T-helper 2 cell (primary cell): ENCODE measurements at places on chromosomes 5 and 9.

DNA sequence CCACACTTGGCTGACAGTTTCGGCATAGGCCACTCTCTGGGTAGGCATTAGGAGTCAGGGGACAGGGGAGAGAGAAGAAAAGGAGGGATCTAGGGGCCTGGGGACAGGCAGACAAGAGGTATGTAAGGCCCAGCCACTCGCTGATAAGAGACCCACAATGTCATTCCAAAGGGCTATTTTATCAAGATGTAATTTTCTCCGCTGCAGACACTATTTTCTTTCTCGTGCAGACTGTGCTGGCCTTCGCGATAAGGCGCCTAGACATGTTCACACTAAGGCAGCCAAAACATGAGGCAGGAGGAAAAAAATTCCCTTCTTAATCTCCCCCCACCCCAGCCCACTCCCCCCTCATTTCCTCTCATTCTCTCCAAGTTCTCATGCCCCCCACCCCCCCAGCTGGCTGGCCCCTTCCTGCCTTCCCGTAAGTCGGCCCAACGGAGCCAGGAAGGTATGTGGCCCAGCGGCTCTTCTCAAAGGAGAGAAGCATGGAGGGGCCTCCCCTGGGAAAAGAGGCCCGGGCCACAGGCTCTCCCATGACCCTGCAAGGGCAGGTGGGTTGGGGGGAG is 44.9 kb upstream of the SYNPO start:
- DNase-seq, result no peak

- DNase-seq, result no peak
Observed at GRCh38 chr9:3495855-3496254, 29.9 kb downstream of the RFX3 start.

DNA sequence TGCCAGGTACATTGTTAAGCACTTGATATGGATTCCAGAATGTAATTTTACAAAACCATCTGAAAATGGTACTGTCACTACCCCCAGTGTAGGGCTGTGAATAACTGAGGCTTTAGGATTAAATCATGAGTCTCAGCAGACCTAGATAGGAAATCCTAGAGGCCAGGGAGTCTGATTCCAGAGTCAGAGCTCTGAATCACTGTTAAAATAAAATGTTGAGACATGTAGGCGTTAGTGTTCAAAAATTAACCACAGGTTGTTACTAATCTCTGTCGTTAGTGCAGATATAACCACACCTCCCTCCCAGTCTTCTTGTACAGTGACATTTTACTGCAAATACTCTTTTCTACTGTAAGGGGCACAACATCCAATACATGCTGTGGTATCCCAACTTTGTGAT is 1828.8 kb downstream of the MAT2B start:
- no peak for DNase-seq

DNA sequence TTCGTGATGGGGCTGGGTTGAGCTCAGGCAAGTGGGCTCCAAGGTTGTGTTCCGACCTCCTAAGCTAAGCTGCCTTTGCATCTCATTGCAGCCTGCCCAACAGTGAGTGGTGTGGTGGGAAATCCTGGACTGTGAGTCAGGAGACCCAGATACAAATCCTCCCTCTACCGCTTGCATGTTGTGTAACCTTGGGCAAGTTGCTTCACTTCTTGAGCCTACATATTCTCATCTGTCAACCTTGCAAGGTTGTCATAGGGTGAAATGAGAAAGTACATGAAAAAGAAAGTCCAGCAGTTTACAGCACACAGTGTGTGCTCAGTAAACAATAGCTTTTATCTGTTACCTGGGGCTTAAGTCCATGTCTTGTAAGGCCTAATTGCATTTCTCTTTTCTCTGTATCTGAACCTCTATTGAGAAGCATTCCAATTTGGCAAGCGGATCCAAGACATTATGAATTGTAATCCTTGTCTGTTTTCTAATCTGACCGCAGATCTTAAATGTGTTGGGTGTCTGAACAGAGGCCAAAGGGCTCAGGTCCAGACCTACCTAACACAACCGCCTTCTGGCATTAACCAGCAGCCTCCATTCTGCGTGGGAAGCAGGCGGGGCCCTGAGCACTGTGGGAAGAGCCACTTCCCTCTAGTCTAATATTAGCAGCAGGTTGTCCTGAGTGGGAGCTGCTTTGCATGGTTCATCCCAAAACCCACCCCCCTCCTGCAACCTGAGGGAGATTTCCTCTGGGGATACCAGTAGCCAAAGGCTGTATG is 1.8 kb upstream of the GALNT12 start:
- DNase-seq, result no peak

GRCh38 chr5:53362521-53362941 is 117.9 kb upstream of the FST start:
- DNase-seq, result no peak

DNA sequence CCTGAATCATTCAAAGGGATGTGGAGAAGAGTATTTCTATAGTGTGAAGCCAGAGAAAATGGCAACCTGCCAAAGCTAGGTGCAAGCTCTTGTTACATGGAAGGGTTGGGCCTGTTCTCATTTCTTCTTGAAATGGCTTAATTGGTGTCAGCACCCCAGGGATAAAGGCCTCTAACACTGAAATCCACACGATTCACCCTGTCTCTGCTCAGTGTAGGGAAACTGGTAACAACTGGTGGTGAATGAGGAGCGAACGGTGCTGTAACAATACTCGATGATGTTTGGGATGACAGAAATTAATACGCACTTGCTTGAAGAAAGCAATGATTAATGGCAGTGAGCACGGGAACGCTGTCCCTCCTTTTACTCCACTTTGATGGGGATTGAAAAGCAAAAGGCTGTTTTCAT is 16.2 kb downstream of the PBX3 start:
- DNase-seq, result no peak

DNA sequence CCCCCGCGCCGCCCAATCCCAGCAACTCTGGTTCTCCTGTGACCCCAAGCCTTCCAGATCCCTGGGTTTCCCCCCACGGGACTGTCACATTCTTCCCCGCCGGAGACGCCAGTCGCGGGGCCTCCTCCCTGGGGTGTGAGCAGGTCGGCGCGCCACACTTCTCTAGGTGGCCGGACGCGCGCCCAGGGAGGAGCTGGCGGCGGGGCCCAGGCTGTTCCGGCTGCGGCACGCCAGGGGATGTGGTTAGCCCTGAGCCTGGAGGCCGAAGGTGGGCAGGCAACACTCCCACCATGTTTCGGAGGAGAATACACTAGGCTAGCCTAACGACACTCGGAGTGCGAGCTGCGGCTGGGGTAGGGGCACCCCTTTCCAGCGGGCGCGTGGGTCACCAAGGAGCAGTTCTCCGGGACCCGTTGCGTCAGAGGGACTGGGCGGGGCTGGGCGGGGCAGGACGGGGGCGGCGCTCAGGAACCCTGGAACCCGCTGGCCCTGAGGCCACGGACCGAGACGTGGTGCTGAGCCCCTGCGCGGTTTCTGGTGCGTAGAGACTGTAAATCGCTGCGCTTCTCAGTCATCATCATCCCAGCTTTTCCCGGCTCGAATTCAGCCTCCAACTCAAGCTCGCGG is at the start of gene SLC27A6:
Gene SLC27A6, plus strand, starts transcription at position 478 of the 627 bp plus-strand sequence. CDS start 650 bp downstream, outside the sequence.
- no peak for DNase-seq

DNA sequence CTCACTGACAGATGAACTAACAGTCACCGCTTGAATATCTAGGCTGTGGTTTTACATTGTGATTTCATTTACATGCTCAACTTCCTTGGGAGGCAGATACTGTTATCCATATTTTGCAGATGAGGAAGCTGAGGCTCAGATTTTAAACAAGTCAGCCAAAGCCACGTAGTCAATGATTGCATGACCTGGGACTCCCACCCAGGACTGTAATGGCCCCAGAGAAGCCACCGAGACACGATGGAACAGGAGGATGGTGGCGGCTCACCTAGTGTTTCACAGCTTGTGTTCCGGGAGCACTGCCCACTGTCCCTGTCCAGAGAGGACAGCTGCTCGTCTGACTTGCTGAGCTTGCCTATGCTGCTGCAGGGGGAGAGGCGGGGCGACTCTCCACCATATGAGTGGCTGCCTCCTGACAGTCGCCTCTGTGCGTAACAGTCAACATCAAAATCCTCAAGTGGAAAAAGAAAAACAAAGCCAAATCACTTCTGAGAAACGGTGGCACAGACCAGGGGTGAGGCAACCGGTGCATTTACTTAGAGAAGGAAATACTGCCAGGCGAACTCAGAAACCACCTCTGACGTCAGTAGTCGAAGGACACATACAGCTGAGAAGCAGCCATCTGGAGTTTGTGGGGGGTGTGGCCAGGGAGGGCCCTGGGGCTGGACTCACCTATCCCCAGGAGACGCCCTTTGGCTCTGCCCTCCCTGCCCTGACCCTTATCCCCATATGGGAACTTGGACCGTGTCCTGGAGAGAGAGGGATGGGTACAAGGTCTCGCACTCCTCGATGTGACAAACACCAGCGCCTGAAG is 82.5 kb downstream of the PRRT1B start:
- peak; percentile 13 for DNase-seq

DNA sequence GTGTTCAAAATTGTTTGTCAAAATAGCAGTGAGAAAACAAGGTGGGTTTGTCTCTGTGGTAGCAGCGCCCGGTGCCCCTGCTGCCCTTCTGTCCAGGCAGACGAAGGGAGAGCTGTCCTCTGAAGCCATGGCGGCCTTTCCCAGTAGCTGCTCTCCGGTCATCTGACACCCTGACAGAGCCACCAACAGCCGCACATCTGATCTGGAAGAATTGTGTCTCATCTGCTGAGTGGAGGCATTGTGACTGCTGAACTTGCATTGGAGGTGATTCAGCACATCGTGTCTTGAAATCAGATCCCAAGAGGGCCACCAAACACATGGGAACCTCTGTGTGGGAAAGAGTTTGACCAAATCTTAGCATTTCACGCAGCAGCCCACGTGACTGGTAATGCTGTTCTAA is 337.6 kb upstream of the IRX1 start:
- DNase-seq, result no peak

GRCh38 chr5:135269199-135269598 is 129.8 kb downstream of the MACROH2A1 start:
- DNase-seq, result no peak

GRCh38 chr5:10577371-10578292 is 13.8 kb downstream of the ANKRD33B start:
- DNase-seq, result no peak

- DNase-seq, result no peak
Observed at GRCh38 chr5:161396171-161396570, 150.4 kb downstream of the GABRB2 start.

- no peak for DNase-seq
Observed at GRCh38 chr5:142670804-142671203, 15.1 kb downstream of the FGF1 start.

DNA sequence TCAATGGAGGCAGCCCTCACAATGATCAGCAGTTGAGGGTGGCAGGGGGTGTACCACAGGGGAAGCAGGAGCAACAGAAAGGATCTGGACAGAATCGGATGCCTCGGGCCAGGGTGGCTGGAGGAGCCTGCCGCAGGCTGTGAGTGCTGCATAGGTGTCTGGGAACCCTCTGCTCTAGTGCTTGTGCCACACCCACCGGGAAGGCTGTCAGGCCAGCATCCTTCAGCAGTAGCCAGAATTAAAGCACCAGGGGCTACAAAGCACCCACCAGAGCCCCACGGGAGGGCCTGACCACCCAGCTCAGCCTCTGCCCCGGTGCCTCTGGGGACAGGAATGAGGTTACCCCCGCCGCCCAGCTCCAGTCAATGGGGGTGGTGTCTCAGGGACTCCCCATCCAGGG is 49.0 kb downstream of the ARHGEF37 start:
- DNase-seq, result no peak

DNA sequence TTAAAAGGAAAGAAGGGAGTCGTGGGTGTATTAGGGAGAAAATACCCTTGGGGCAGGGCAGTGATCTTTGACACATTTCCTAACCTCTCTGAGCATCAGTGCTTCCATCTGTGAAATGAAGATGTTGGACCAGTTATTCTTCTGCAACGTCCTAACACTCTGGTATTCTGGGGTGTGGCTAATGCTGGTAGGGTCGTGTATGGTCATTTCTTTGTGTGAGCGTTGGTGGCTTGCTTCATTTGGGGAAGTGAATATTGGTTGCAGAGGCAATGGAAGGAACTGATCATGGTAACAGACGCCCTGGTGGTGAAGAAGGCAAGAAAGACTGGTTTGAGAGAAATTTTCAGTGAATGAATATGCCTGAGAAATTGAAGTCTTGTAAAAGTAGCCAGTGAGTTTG is 67.9 kb upstream of the TTC23L start:
- no peak for DNase-seq

DNA sequence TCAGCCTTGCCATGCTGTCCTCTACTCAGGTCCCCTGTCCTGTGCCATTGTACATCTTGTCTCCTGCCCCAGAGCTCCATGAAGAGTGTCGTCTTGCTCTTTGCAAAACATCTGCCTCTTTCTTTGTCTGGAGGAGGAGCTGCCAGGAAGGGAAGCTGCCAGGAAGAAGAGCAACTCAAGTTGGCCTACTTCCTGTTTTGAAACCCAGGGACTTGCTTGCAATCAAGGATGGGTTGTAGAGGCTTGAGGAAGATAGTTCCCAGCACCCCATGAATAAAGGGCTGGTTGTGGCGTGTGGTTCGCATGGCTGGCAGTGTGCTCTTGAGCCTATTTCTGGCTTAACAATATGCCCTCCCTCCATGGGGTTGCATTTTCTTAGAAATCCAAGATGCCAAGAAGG is 53.0 kb upstream of the CPEB4 start:
- DNase-seq, result no peak

GRCh38 chr9:137186385-137186784 is 2.0 kb downstream of the ANAPC2 start:
- no peak for DNase-seq

DNA sequence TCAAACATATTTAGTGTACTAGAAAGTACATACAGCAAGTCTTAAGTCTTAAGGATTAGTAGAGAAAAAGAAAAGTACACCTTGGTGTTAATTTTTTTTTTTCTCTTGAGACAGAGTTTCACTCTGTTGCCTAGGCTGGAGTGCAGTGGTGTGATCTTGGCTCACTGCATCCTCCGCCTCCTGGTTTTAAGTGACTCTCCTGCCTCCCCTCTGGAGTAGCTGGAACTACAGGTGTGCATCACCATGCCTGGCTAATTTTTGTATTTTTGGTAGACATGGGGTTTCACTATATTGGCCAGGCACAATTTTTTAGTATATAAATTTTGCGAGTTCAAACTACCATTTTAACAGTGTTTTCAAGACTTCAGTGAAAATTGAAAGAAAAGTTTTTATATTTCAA is 1941.1 kb upstream of the CDH6 start:
- no peak for DNase-seq

- DNase-seq, result no peak
Observed at GRCh38 chr5:96595300-96596090, 66.7 kb upstream of the CAST start.

DNA sequence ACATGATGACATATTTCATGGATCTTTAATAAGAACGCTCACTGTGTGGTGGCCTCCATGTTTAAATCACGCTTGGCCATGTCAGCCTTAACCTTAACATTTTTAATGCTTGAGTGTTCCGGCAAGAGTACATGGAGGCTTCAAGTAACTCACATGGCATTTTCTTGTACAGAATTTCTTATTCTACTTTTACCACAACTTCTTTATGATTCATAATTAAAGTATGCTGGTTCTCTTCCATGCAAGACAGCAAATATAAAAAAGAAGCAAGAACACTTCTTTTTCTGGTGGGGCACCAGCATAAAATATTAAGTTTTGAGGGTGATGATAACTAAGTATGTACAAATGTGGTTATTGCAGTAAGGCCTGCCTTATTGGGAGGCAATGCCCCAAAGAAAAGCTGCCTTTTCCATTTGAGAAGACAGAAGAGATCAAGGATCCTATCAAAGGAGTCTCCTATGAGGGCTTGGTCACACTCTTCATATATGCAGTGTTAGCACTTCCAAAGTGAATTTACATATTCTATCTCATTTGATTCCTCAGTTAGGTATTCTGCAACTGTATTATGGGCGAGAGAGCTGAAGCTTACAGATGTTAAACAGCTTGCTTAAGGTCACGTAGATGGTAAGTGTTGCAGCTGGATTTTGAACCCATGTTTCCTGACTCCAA is 382.7 kb upstream of the MEF2C start:
- no peak for DNase-seq
